Panc1 (cell line): ENCODE measurements at places on chromosomes 4 and X.

DNA sequence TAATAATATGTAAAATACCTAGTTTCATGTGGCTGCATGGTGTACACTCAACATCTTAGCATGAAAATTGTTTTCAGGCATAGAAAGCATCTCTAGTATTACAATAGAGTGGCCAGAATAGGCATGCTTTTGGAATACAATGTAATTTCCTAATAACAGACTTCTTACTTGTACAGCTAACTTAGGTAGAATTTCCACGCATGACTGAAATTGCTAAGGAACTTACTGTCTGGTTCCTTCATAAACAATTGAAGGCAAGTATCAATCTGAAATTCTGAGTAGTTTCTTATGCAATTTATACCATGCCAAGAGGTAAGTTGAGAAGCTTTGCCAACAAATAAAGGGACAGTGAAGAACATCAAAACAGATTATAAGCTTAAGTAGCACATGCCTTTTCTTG is 26.7 kb downstream of the SULT1E1 start:
- no peak for DNase-seq

GRCh38 chrX:103066606-103067005 is 2.6 kb upstream of the BEX1 start:
- DNase-seq: no peak

DNA sequence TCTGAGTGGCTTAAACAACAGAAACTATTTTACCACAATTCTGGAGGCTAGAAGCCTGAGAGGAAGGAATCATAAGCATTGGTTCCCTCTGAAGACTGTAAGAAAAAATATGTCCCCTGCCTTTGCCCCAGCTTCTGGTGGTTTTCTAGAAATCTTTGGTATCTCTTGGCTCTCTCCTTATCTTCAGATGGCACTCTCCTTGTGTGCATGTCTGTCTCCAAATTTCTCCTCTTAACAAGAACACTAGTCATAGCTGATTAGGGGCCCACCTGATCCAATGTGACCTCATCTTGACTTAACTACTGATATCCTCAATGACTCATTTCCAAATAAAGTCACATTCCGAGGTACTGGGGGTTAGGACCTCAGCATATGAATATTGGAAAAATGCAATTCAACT is 635.0 kb upstream of the NR3C2 start:
- no peak for DNase-seq

- DNase-seq: no peak
Measured at GRCh38 chr4:1872870-1873269, 1.7 kb downstream of the NSD2 start.

GRCh38 chr4:93540562-93540961 is 288.0 kb upstream of the ATOH1 start:
- DNase-seq: no peak

DNA sequence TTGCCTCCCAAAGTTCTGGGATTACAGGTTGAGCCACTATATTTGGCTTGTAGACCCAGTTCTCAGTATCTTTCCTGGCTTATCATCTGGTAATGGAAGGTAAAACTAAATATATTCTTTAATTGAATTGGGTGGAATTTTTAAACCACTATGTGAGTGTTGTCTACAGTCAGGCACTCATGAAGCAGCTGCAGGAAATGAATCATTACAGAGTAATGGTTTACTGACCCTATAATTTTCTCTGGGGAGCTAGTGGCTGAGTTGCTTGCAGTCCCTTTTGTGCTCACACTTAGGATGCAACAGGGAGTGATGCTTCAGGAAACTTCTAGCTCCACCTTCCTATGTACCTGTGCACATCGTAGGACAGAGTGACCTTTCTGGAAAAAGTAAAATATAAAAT is 4.1 kb upstream of the UGT2B7 start:
- no peak for DNase-seq

DNA sequence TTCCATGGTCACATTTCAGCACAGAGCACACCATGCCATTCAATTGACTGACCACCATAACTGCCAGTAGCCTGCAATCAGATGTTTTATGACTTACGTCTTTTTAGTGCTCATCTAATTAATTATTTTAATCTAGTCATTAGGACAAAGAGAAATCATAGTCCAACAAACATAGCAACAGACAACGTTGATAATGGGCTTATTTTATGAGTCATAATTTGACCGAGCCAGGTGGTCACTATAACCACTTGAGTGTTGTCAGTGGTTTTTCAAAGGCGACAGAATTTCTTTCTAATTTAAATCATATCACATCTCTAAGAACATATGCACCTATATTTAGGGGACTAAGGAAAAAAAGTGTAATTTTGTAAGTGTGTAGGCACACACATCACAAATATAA is 1.9 kb downstream of the SEC24D start:
- DNase-seq: no peak
